Stimulated activated naive CD8-positive, alpha-beta T cell treated with anti-CD3 and anti-CD28 coated beads, Interleukin-15, Interleukin-2, amounts not matched to agents 100 U/mL and 50 U/mL, for 24 hours (primary cell): ENCODE measurements at places on chromosomes 7 and 10.

DNA sequence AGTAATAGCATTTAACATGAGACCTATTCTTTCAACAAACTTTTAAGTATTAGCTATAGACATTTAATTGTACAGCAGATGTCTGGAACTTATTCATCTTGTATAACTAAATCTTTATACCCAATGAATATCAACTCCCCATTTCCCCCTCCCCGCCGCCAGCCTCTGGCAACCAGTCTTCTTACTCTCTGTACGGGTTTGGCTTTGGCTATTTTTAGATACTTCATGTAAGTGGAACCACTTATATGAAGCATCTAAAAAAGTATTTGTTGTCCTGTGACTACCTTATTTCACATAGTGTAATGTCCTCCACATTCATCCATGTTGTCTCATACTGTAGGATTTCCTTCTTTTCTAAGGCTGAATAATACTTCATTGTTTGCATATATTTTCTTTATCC lies 60.8 kb downstream of the RAB18 start:
- DNase-seq: no peak

- no peak for DNase-seq
Measured at GRCh38 chr7:15784694-15785030, 98.2 kb upstream of the MEOX2 start.

- DNase-seq: no peak
Measured at GRCh38 chr10:1575481-1576244, 161.7 kb downstream of the ADARB2 start.

GRCh38 chr7:155306673-155307470 lies 9.2 kb downstream of the INSIG1 start:
- DNase-seq: no peak

DNA sequence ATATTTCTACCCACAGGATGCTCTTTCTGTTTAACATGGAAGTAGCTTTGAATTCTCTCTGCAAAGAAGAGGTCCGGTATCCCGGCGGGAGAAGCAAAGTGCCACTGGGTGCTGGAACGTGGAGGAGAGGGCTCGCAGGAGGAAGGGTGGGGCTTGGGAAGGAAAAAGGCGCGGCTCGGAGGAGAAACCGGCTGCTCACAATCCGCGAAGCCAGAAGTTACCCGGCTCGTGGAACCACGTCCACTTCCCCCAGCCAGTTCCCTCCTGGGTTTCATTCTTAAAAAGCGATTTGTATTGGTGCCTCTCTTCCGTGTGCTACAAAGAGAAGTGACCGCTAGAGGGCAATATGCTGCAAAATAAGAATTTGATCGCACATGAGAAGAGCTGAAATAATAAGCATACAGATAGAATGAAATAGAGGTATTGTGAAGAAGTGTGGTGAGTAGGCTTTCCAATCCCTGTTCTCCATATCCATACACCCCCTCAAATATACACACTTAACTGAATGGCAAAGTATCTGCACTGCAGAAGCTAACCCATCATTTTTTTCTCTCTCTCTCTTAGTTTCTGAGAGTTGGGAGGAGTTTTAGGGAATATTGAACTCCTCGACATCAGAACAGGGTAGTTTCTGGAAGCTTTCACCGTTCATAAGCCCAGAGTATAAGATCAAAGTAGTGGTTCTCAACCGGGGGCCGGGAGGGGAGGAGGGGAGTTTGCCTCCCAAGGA lies 31.1 kb downstream of the TRIL start:
- peak; percentile 44 for DNase-seq

GRCh38 chr10:95249467-95249866 lies 41.3 kb downstream of the PDLIM1 start:
- DNase-seq: no peak

- DNase-seq: no peak
Measured at GRCh38 chr10:108615576-108616320, 1307.6 kb downstream of the XPNPEP1 start.

DNA sequence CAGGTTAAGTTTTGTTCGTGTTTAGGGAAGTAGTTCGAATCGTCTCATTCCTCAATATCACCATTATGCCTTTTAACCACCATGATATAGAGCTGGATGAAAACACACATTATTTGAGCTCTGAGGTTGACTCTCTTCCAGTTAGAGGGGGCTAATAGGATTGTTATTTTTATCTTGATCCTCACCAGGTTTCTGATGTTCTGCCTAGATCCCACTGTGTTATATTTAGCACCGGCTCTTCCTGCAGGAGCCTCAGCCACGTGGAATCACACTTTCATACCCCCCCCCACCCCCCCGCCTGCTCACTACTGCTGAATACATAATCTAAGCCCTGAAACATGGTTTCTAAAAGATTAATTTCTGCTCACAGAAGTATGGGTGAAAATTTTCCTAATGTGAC lies 88.3 kb downstream of the NRCAM start:
- no peak for DNase-seq
